ENCODE measurements at places on chromosomes 1 and 21.

DNA sequence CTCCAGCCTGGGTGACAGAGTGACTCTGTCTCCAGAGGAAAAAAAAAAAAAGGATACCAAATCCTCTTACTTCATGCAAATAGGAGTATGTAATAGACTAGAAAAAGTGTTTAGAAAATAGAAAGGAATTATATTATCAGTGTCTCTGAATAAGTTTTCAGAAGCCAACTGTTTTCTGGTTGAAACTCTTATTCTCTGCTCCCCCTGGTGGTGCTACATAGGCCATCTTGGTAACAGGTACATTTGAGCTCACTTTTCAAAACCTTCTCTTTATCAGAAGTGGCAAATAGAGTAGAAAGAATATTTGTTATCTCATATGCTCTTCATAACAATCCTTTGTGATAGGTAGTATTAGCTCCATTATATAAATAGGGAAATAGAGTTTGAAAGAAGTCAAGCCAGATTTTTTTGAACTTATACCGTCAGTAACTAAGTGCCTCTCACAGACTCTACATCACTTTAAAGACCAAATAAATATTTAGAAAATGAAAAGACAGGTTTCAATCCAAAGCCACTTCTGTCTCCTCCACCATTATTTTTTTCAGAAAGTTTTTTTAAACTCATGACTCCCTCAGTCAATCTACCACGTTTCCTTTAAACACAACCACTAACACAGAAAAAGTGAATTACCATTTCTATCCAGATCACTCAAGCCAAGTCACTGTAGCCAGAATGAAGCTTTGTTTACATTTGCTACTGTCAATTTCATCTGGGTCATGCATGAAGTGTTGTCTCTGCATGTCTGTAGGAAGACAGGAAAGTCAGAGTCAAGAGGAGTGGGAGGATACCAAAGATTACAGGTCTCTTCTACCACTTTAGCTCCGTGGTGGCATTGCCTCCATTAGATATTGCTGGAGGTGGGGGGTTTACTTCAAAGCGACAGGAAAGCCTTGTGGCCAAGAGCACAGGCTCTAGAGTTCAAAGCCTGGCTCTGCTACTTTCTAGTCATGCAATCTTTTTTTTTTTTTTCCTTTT, 45.6 kb downstream of the IL23R start:
- peak; percentile 62 for DNase-seq

DNA sequence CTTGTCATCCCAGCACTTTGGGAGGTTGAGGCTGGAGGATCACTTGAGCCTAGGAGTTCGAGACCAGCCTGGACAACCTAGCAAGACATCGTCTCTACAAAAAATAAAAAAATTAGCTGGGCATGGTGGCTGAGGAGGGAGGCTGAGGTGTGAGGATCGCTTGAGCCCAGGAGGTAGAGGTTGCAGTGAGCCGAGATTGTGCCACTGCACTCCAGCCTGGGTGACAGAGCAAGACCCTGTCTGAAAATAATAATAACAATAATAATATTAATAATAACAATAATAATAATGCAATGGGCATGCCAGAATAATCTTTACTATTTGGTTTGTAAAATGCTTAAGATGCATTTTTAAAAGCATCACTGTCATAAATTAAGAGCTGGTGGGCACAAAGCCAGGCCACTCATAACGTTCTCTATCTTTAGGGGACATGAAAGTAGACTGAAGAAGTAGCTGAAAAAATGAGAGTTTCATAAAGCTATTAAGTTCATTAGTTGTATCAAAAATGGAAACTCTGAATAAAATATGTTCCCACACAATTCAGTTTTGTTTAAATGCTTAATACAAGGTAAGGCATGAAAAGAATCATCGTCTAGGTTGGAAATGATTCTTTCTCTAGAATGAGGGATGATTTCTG, 51.6 kb upstream of the ITPKB start:
- DNase-seq: peak; percentile 47

- no peak for DNase-seq
Measured at GRCh38 chr21:22711636-22712035, 1713.4 kb downstream of the NCAM2 start.

GRCh38 chr21:36461918-36462486, 17.9 kb downstream of the CLDN14 start:
- DNase-seq: no peak

DNA sequence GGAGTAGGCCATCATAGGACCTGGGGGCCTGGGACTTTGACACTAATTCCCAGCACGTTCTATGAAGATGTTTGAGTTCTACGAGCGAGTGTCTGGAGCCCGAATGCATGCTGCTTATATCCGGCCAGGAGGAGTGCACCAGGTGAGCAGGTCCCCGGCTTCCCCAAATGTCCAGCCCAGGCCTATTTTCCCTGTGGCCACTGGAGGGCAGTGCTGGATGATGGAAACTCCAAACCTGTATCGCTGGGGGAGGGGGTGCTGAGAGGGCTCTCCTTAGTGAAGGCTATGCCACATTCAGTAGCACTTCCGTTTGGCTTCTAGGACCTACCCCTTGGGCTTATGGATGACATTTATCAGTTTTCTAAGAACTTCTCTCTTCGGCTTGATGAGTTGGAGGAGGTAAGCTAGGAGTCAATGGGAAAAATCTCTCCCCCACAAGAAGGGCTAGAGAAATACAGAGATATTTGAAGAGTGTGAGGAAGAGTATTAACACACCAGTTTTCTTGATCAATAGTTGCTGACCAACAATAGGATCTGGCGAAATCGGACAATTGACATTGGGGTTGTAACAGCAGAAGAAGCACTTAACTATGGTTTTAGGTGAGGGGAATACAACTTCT, 5.2 kb upstream of the FCER1G start:
- DNase-seq: peak; percentile 84

- DNase-seq: peak; percentile 64
Measured at GRCh38 chr1:235998812-235999211, 66.1 kb downstream of the NID1 start.

DNA sequence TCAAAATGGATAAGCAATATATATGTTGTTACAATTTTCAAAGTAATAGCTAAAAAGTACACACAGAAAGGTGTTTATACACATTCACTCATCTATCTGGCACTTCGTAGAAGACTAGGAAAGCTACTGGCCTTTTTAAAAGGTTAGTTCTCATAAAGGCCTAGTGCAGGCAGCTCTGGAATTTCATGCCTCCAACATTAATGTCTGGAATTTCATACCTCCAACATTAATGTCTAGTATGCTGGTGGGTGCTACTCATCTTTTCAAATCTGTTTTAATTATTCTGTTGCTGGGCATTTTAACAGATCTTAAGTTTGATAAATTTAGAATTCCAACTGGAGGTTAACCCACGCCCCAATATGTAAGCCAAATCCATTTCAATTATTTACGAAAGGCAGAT, 124.2 kb downstream of the AKT3 start:
- DNase-seq: no peak

DNA sequence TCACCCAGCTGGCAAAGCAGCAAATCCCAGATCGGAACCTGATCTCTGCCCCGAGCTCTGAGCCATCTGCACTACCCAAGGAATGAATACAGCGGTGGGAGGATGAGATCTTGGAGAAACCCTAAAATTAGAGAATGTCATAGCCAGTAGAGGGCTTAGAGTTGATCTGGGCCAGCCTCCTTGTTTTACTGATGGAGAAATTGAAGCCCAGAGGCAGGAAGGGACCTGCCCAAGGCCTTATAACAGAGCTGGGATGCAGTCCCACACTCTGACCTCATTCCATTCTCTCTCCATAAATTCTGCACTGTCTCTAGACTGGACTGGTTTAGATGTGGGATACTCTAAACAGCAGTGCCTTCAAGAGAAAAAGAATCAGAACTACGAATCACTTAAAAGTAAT, 4.8 kb upstream of the SFN start:
- DNase-seq: no peak

All from stimulated activated CD4-positive, alpha-beta T cell treated with anti-CD3 and anti-CD28 coated beads, Interleukin-15, amount 100 ng/mL, for 24 hours (primary cell).